ENCODE measurements at places on chromosomes 12 and 14. TPM values are rescaled to one million over a fixed set of nuclear protein-coding genes. Genes with fewer than 3 reads are reported as not detected.
A peak's percentile ranks its signal among the peaks of the same experiment; 100 is the strongest.

- H3K4me1 ChIP-seq, result peaks cover 4% of the 10 kb centered on the region
- no peak for DNase-seq
- no peak overlapping the region for H3K27ac ChIP-seq
- H3K27me3 ChIP-seq, result no peaks in the 10 kb centered on the region
These were observed 44.8 kb downstream of the FBXW8 start for GRCh38 chr12:116955382-116956021.

- H3K4me3 ChIP-seq, result no peak overlapping the region
- H3K4me1 ChIP-seq, result peaks cover 62% of the 10 kb centered on the region
- H3K27me3 ChIP-seq, result no peaks in the 10 kb centered on the region
- peaks cover 5% of the 10 kb centered on the region for H3K36me3 ChIP-seq
- no peak for DNase-seq
These were observed 85.2 kb downstream of the CCDC88C start for GRCh38 chr14:91332171-91332985.

Gene SELPLG
- 2.8 TPM for total RNA-seq

GRCh38 chr12:5429741-5430557 lies 2.0 kb upstream of the NTF3 start:
- H3K4me3 ChIP-seq, result no peak overlapping the region
- peaks cover 55% of the 10 kb centered on the region for H3K4me1 ChIP-seq
- H3K27me3 ChIP-seq, result peaks cover 53% of the 10 kb centered on the region
- H3K36me3 ChIP-seq, result no peaks in the 10 kb centered on the region
- H3K27ac ChIP-seq, result no peak overlapping the region

Gene AQP2
- not detected for total RNA-seq

GRCh38 chr12:12612358-12612757 lies 682 bp downstream of the CREBL2 start:
- H3K27me3 ChIP-seq, result no peaks in the 10 kb centered on the region
- peak overlapping the region; percentile 99 for H3K27ac ChIP-seq
- DNase-seq, result peak; percentile 57

DNA sequence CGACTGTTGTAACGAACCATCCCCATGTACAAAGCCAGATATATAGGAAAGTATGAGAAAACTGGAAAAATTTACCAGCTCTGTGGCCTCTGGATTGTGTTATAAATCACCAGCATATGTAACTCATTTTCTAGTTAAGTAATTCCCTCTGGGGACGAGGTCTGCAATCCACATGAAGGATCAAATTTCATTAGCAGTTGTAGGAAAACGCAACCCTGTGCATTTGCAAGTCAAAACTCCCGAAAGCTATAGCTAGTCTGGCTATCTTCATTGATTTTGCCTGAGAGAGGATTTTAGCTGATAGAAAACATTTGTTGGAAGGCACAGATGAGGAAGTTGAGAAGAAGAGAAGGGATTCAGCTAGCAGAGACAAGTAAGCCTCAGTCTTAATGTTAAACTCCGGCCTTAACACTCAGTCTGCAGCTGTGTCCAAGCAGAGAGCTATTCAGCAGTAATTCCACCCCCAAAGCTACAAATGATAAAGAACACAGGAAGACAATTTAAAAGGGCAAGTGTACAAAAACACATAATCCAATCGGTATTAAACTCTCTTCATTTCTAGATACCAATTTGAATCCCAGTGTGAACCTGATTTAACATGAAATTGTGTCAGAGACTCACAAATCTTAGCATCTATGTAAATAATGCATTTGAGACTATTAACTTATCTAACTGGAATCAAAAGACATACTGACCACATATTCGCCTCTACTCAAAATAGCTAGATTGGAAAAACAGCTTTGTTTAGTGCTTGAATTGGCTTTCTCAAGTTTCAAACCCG lies 54.2 kb upstream of the CERS5 start:
- peak overlapping the region; percentile 62 for H3K4me3 ChIP-seq
- peaks cover 18% of the 10 kb centered on the region for H3K4me1 ChIP-seq
- peak; percentile 98 for DNase-seq

- H3K27ac ChIP-seq, result no peak overlapping the region
- no peaks in the 10 kb centered on the region for H3K36me3 ChIP-seq
- H3K4me3 ChIP-seq, result no peak overlapping the region
These were observed 739 bp upstream of the PAX9 start for GRCh38 chr14:36660736-36661505.

DNA sequence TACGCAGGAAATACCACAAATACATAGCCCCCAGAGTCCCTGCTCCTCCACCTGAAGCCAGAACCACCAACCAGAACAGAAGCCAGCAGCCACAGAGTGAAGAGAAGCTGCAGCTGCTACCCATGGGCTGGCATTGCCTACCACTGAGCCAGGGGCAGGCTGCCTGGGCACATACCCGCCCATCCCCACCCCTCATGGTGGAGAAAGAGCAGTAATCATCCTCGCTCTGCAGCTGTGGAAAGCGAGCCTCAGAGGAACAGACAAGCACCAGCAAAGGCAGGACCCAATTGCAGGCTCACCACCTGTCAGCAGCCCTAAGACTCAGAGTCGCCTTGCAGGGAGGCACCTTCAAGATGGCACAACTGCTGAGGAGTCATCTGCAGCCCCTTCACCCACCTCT lies 11.2 kb upstream of the CD9 start:
- H3K4me1 ChIP-seq, result peaks cover 3% of the 10 kb centered on the region
- DNase-seq, result no peak
- H3K27me3 ChIP-seq, result peaks cover 19% of the 10 kb centered on the region

DNA sequence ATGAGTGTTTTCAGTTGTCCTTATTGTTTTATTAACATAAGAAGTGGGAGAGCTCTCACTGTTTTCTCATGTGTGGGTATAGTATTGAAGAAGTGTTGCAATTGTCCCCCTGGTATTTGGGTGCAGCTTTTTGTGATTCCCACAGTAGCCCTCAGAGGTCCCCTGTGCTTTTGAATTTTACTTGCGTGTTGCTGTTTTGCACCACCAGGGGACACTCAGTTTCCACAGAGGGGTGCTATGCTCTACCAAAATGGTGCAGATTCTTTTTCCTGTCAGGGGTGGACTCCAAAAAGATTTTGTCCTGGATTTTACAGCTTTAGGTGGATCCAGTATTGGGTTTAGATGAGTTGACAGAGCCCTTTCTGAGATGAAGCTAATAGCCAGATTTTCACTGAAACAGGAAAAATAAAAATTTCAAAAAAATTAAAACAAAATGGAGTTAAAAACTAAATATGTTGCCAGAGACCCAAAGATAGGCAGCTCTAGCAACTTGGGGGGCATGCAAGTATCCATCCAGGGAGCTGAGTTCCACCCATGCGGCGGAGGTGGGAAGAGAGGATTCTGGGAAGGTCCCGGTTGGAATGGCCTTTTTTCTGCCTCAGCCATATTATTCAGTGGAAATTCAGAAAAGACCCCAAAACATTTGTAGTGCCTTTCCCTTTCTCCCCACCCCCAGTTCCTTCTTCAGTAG lies 50.2 kb downstream of the TTLL5 start:
- no peaks in the 10 kb centered on the region for H3K27me3 ChIP-seq
- H3K36me3 ChIP-seq, result peaks cover 8% of the 10 kb centered on the region
- H3K27ac ChIP-seq, result peak overlapping the region; percentile 89
- H3K4me3 ChIP-seq, result no peak overlapping the region
- DNase-seq, result peak; percentile 70

- no peaks in the 10 kb centered on the region for H3K36me3 ChIP-seq
- no peak for DNase-seq
- H3K4me1 ChIP-seq, result peaks cover 15% of the 10 kb centered on the region
- H3K4me3 ChIP-seq, result no peak overlapping the region
These were observed 18.0 kb downstream of the GPRC5A start for GRCh38 chr12:12909228-12909994.

- DNase-seq, result peak; percentile 42
- H3K36me3 ChIP-seq, result no peaks in the 10 kb centered on the region
- no peak overlapping the region for H3K4me3 ChIP-seq
- H3K27ac ChIP-seq, result no peak overlapping the region
These were observed 1500.2 kb upstream of the FLRT2 start for GRCh38 chr14:84029720-84030119.

Gene SLC35F4
- total RNA-seq, result 0.22 TPM

DNA sequence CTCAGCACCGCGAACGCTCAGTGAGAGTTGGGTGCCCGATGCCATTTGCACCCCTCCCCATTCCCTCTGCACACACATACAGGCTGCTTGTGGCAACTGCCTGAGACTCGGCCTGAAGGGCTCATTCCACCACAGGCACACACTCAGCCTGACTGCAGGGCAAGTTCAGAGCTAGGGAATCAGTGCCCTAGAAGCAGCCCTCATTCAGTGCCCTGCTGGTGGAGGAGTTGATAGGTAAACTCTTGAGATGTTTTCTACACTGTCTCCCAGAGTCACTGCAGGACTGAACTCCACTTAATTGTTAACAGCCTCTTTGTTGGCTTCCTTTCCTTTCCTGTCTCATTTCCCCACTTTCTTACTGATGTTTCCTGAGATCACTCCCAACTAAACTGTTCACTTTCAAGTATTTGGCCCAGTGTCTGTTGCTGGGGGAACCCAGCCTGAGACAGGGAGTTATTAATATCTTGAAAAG lies 16.9 kb downstream of the PPP1R36 start:
- peak; percentile 89 for DNase-seq
- H3K36me3 ChIP-seq, result no peaks in the 10 kb centered on the region
- H3K4me1 ChIP-seq, result peaks cover 5% of the 10 kb centered on the region
- H3K27ac ChIP-seq, result peak overlapping the region; percentile 62

DNA sequence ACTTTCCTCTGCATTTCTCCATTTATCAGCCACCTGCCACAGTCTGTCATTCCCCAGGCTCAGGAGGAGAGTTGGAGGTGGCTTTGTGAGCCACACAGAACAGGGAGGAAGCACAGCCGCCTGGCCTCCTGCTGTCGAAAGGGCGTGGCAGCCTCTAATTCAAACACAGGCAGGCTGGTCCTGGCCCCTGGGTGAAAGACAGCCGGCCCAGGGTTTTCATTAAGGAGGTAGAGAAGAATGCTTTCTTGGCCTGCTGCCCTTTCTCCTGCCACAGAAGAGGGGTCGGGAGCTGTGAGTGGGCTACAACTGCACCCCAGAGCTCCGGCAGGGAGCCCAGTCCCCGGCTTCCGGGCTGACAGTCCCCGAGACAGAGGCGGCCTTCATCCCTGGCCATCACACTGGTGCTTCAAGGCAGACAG lies 108.6 kb upstream of the FZD10 start:
- H3K36me3 ChIP-seq, result no peaks in the 10 kb centered on the region
- H3K4me1 ChIP-seq, result peaks cover 9% of the 10 kb centered on the region
- H3K27me3 ChIP-seq, result peaks cover 11% of the 10 kb centered on the region

All from muscle of leg (tissue), 16 donors.